ENCODE measurements at places on chromosomes 5 and 9.

DNA sequence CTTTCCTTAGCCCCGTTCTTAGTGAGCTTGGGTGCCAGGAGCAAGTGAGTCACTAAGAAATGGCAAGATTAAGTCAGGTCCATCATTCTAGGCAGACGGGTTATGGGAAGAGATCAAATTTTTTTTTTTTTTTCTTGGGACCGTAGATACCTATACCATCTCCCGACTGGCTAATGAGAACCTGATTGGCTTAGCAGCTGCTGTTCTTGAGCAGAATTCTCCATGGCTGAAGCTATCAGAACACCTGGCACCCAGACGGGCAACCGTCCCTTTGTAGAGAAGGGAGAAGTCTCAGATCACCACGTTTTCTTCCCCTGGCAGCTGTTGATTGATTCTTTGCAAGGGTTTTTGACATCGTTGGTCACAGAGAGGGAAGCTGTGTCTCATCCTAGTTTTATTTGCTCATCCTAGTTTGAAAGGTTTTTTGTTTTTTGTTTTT lies 78.6 kb downstream of the AOPEP start:
- no peak for DNase-seq

- no peak for DNase-seq
Measured at GRCh38 chr5:133524666-133525065, 87.7 kb downstream of the FSTL4 start.

DNA sequence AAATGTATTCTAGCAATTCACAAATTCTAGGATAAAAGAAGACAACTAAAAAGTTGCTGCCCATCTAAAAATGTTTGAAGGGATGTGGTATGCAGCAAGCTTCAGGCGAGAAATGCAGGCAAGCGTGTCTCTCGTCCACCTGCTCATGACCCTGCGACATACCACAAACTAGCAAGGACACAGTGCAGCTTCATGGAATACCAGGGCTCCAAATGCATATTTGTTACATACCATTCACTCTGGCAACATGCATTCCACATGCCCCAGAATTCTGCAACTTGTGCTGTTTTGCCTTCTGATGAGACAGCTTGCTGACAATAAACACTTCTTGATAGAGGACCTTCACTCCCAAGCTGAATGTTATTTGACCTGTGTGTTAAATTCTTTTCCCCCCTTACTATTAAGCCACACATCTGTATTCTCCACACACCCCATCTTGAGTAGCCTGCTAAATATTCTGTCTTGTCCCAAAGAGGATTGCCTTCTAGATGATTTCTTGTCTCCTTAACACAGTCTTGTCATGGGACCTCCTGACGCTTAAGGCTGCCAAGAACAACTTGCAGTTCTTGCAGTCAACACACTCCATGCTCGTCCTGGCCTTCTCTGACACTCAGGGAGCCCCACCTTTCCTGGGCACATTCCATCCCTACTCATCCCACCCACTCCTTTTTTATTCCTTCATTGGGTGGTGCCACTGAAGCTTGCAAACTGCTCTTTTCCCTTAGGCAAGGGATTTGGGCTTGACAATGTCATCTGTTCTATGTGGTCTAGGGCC lies 340.5 kb downstream of the PIK3R1 start:
- no peak for DNase-seq

- no peak for DNase-seq
Measured at GRCh38 chr9:32426278-32426939, 42.0 kb downstream of the ACO1 start.

- DNase-seq, result no peak
Measured at GRCh38 chr5:127923804-127924570, 159.6 kb upstream of the SLC12A2 start.

GRCh38 chr5:154242964-154243376 lies 52.4 kb downstream of the GALNT10 start:
- no peak for DNase-seq

GRCh38 chr9:120916588-120916987 lies 10.0 kb downstream of the TRAF1 start:
- DNase-seq, result no peak

GRCh38 chr5:92613546-92613945 lies 967.5 kb downstream of the NR2F1-AS1 start:
- DNase-seq, result no peak

DNA sequence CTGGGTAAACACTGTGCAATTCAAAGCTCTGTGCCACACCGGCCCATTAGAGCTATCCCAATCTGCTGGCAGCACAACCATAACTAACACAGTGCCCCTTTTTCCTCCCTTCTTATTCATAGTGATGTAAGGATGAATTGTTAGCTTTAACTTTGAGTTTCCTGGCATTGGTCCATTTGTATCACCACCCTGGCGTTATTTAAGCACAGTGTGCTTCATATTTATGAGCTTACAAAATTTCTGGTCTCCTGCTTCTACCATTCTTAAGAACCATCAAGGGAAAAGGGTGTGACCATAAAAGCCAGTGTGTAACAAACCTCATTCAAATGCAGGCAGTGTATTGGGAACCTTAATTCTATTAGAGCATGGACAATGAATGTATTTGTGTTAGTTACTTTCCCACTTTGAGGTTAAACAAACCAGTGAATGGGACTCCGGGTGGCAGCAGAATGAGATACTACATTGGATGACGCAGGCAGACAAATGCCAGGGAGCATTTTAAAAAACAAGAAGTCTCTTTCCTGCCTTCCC lies 222.6 kb downstream of the TMEM161B start:
- DNase-seq, result no peak

- no peak for DNase-seq
Measured at GRCh38 chr9:131580358-131580757, 35.0 kb downstream of the PRRT1B start.

DNA sequence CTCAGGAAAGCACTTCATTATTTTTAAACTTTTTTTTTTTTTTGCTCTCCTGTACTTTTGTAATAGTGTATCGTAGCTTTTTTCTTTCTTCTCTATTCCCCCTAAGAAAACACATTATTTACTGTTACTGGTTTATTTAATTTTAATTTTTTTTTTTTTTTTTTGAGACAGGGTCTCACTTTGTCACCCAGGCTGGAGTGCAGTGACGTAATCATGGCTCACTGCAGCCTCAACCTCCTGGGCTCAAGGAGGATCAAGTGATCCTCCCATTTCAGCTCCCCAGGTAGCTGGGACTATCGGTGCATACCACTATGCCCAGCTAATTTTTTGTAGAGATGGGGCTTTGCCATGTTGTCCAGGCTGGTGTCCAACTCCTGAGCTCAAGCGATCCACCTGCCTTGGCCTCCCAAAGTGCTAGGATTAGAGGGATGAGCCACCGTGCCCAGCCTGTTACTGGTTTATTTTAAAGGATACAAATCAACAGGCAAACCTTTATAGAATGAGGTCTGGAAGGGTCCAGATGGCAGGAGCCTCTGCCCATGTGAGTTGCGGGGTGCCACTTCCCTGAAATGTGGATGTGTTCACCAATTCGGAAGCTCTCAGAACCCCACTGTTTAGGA lies 49.0 kb upstream of the TNFSF15 start:
- DNase-seq, result no peak

GRCh38 chr5:160363211-160363610 lies 7.2 kb downstream of the C1QTNF2 start:
- no peak for DNase-seq

- no peak for DNase-seq
Measured at GRCh38 chr5:150059623-150060022, 26.7 kb downstream of the CSF1R start.

Measured in Kasumi-1 (cell line).